ENCODE measurements at places on chromosomes 13 and 19.

GRCh38 chr19:55482156-55482961 lies 2.6 kb upstream of the NAT14 start:
- no peak for DNase-seq

DNA sequence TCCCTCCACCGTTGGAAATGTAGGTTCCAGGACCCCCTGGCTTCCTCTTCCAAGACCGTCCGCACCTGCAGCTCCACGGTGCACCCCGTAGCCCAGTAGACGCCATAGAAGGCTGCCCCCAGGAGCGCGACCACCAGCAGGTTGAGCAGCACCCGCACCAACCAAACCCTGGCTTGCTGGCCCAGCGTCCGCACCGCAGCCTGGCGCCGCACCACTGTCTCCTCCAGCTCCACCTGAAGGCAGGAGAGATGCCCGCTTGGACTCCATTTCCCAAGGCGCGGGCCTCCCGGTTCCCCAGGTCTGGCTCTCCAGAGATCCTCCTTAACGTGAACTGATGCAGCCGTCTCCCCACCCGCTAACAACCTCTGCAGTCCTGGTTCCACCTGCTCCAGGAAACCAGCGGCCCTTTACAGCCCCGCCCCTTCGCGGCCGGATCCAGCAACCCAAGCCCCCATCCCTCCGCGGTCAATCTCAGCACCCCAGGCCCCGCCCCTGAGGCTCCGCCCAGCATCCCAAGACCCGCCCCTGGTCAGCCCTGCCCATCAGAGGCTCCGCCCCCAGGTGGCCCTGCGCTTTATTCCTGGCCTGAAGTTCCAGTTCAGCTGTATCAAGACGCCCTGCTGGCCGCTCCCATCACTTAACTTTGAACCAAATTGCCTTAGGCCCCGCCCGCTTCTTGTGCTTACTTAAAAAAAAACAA lies 5.0 kb upstream of the LENG1 start:
- no peak for DNase-seq

DNA sequence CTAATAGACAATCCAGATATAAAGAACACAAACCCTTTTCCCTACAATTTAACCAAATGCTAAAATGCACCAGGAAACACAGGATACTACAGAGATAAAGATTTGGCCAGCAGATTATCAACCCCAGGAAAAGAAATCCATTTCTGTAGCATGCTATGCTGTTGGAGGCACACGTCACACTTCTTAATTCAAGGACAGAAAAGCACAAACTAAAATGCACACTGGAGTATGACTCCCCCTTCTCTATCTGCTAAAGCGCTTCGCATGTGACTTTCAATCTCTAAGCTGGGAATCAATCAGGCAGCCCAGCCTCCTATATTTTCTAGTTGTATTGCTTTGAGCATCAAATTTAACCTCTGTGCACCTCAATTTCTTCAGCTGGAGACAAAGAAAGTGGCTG lies 22.2 kb downstream of the ABCC4 start:
- no peak for DNase-seq

- no peak for DNase-seq
These were observed 99.6 kb downstream of the FOXO1 start for GRCh38 chr13:40566811-40567210.

DNA sequence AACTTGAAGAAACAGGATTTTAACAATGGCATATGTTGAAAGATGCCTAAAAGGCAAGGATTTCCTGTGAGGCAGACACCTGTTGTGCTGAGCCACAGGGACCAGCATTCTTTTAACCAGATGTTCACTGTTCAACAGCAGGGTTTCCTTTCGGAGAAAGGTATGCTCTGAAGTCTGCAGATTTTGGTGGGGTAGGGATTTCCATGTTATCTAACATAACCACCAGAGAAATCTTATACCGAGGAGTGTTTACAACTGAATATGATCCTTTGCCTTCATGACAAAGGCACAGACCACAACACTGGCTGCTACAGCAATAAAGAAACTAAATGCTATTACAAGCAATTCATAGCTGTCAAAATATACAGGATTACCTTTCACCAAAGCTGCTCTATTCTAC lies 48.1 kb downstream of the MPHOSPH8 start:
- DNase-seq = no peak

DNA sequence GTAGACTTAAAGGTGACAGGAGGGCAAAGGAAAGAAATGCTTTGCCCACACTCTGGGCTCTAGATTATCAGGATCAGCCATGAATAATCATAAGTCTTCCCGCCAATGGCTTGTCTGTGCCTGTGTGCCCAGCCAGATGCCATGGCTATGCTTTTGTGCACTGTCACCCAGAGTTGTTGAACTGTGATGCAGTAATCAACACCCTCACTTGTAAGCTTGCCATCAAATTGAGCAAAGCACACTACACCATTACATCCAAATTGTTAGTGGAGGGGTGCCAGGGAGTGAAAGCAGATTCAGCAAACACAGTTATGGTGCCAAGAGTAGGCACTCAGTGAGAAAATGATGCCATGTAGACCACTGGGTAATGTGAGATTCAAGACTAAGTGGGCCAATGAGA lies 845.3 kb upstream of the MIR17HG start:
- no peak for DNase-seq

- DNase-seq = no peak
These were observed 33.1 kb downstream of the CAPN12 start for GRCh38 chr19:38710928-38711725.
